ENCODE measurements at places on chromosomes 1 and 21.

- DNase-seq: no peak
Observed at GRCh38 chr21:41634858-41635257, 126.9 kb upstream of the TMPRSS2 start.

DNA sequence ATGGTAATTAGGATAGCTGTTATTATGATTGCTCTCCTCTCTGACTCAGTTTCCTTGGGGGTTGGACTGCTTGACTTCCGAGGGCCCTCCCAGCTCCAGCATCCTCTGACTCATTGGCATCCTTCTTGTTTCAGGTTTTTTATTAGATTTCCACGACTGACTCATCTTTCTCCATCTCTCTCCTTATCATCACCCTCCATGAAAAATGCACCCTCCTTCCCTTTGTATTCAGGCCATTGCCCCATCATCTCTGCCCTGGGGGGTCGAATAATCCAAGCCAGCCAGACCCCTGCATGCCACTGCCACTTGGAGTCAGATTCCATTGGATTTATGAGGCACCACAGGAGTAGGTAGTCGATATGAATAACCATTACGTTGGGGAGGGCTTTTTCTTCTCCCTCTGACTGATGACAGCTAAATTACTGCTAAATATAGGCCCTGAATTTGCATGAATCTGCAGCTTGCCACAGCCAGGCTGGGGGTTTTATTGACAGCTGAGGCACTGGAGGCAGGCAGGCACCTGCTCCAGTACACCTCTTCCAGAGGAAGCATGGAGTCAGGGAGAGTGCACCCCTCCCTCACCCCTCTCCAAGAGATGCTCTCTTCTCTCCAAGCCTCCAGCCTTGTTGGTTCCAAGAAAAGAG lies 91.7 kb downstream of the C1orf94 start:
- no peak for DNase-seq

DNA sequence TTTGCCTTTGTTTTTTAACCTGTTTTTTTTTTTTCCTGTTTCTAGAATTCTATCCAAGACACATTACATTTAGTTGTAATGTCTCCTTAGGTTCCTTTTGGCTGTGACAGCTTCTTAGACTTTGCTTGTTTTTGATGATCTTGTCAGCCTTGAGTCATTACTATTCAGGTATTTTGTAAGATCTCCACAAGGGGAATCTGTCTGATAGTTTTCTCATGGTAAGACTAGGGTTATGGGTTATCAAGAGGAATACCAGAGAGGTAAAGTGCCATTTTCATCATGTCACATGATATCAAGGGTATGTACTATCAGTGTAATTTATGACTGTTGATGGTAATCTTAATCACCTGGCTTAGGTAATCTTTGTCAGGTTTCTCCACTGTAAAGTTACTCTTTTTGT lies 99.1 kb upstream of the GFI1 start:
- DNase-seq: no peak

- no peak for DNase-seq
Observed at GRCh38 chr1:227855687-227856086, 40.2 kb downstream of the PRSS38 start.

DNA sequence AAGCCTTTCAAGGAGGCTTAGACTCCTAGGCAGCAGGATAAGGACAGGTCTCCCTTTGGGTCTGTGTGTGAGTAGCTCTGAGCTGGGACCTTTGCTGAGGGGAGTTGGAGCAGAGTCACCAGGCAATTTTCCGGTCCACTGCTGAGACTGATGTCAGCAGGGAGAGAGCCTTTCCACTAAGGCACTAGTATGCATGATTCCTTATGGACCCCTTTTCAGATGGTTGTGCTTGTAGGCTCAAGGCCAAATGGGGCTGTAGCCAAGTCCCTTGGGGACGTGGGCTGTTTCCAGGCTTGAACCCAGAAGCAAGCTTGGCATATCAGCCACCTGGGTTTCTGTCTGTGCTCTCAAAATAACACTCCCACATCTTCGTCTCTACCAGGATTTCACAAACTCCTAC lies 73.0 kb downstream of the CCDC18 start:
- no peak for DNase-seq

DNA sequence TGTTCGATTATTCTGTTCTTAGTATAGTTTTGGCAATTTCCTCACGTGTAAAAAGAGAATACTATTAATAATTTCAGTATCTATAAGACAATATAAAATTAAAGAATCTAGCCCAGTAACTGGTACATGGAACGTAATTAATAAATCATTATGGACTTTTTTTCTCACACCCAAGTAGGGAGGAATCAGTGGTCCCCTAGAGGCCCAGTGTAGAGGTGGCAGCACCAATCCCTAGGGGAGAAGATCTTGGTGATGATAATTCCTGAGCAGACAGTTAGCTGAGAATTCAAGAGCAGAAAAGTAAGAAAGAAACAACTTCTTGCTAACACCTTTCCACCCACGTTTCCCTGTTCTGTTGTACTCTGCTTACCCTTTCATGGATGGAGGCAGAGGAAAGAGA lies 19.7 kb upstream of the SELE start:
- DNase-seq: no peak

- no peak for DNase-seq
Observed at GRCh38 chr1:111938123-111938522, 51.3 kb downstream of the KCND3 start.

- no peak for DNase-seq
Observed at GRCh38 chr21:29238967-29239290, 59.8 kb upstream of the BACH1 start.

DNA sequence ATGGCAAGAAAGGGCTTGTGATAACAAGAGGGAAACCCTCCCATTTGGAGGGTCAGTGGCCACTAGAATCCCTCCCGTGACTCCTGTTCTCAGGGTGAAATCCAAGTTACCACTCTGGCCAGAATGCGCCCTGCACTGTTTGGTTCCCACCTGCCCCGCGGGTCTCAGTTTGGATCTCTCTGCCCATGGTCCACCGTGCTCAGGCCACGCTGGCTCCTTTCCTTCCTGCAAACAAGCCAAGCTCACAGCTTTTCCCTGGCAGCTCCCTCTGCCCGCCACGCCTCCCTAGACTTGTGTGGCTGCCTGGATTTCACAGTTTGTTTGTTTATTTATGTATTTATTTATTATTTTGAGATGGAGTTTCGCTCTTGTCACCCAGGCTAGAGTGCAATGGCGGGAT lies 179.5 kb upstream of the VAMP3 start:
- no peak for DNase-seq
